ENCODE measurements at places on chromosomes 12 and 14.
A peak's percentile ranks its signal among the peaks of the same experiment; 100 is the strongest.

DNA sequence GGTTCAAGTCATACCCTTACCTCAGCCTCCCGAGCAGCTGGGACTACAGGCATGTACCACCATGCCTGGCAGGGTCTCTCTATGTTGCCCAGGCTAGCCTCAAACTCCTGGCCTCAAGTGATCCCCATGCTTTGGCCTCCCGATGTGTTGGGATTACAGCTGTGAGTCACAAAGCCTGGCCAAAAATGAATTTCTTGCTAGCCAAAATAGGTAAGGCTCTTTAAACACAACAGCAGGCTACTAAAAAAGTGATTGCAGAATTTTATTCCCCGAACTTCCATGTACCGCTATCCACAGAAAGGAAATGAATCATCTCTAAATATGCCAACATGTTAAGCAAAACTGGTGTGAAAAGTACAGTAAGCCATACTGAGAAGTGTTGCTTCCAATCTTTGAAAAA lies 50.6 kb downstream of the WDHD1 start:
- H3K27ac ChIP-seq, result no peak overlapping the region
- H3K4me1 ChIP-seq, result no peaks in the 10 kb centered on the region
- DNase-seq, result no peak
- no peaks in the 10 kb centered on the region for H3K27me3 ChIP-seq

GRCh38 chr14:33515441-33515840 lies 435.4 kb downstream of the EGLN3 start:
- no peaks in the 10 kb centered on the region for H3K4me1 ChIP-seq
- H3K36me3 ChIP-seq, result no peaks in the 10 kb centered on the region
- no peaks in the 10 kb centered on the region for H3K27me3 ChIP-seq
- H3K27ac ChIP-seq, result no peak overlapping the region
- no peak for DNase-seq

- no peak overlapping the region for H3K27ac ChIP-seq
- H3K27me3 ChIP-seq, result no peaks in the 10 kb centered on the region
- H3K4me3 ChIP-seq, result no peak overlapping the region
- no peak for DNase-seq
- H3K4me1 ChIP-seq, result peaks cover 3% of the 10 kb centered on the region
Observed at GRCh38 chr14:76778546-76779215, 17.4 kb downstream of the VASH1 start.

GRCh38 chr14:23323838-23324454 lies 2.7 kb downstream of the PABPN1 start:
- no peaks in the 10 kb centered on the region for H3K27me3 ChIP-seq
- H3K4me3 ChIP-seq, result no peak overlapping the region
- H3K27ac ChIP-seq, result no peak overlapping the region
- no peak for DNase-seq
- peaks cover 6% of the 10 kb centered on the region for H3K4me1 ChIP-seq

GRCh38 chr12:16063726-16064125 lies 152.6 kb downstream of the DERA start:
- no peaks in the 10 kb centered on the region for H3K27me3 ChIP-seq
- no peak overlapping the region for H3K27ac ChIP-seq
- no peaks in the 10 kb centered on the region for H3K36me3 ChIP-seq
- no peak overlapping the region for H3K4me3 ChIP-seq

DNA sequence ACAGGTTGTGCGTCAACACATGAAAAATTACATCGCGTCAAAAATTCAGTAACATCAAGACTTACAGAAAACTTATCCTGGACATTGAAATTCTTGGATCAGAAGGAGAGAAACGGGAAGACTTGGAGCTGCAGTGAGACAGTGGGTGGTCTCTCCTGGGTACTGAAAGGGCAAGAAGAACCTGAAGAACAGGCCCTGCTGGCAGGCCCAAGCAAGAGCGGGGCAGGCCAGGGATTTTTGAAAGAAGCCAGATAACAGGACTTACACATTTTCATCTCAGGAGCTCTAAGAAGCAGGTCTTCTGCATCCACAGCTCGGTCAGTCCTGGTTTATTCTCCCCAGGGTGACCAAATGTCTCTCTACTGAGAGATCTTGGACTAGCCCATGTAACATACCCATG lies 466.5 kb upstream of the SOX5 start:
- H3K36me3 ChIP-seq, result no peaks in the 10 kb centered on the region
- no peaks in the 10 kb centered on the region for H3K4me1 ChIP-seq
- no peak overlapping the region for H3K27ac ChIP-seq
- no peaks in the 10 kb centered on the region for H3K27me3 ChIP-seq

GRCh38 chr12:55019784-55020183 lies at the start of gene NEUROD4:
Gene NEUROD4, plus strand, starts transcription at chr12:55019974. Its CDS starts 6,466 bp downstream, at chr12:55026440.
- H3K27me3 ChIP-seq, result no peaks in the 10 kb centered on the region
- no peaks in the 10 kb centered on the region for H3K36me3 ChIP-seq
- no peak within 1 kb of the TSS for H3K27ac ChIP-seq
- no peak within 1 kb of the TSS for H3K4me3 ChIP-seq
- DNase-seq, result no peak

DNA sequence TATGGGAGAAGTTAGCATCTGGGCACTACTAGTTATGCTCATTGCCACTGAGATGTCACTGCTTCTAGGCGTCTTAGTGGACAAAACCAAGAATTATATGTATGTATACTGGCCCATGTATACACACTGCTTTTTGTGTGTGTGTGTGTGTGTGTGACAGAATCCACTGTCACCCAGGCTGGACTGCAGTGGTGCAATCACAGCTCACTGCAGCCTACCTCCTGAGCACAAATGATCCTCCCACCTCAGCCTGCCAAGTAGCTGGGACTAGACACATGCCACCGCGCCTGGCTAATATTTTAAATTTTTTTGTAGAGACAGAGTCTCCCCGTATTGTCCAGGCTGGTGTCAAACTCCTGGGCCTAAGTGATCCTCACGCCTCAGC lies 25.2 kb downstream of the LIMA1 start:
- H3K4me1 ChIP-seq, result no peaks in the 10 kb centered on the region
- no peak overlapping the region for H3K4me3 ChIP-seq
- no peaks in the 10 kb centered on the region for H3K36me3 ChIP-seq
- peak overlapping the region; percentile 87 for H3K27ac ChIP-seq
- H3K27me3 ChIP-seq, result no peaks in the 10 kb centered on the region

- no peaks in the 10 kb centered on the region for H3K36me3 ChIP-seq
- no peak overlapping the region for H3K27ac ChIP-seq
- no peak overlapping the region for H3K4me3 ChIP-seq
- no peaks in the 10 kb centered on the region for H3K27me3 ChIP-seq
- DNase-seq, result no peak
Observed at GRCh38 chr12:63814146-63814772, 30.2 kb upstream of the SRGAP1 start.

All from uterus (tissue), 4 donors.